ENCODE measurements at places on chromosomes 7 and 10. TPM values are rescaled to one million over a fixed set of nuclear protein-coding genes. Genes with fewer than 3 reads are reported as not detected.
A peak's percentile ranks its signal among the peaks of the same experiment; 100 is the strongest.

The NKX1-2 gene
- total RNA-seq, result not detected

The GPR85 gene
- total RNA-seq, result not detected

The TRIM73 gene
- 3.8 TPM for total RNA-seq

The DGKI gene
- total RNA-seq, result 21.4 TPM

DNA sequence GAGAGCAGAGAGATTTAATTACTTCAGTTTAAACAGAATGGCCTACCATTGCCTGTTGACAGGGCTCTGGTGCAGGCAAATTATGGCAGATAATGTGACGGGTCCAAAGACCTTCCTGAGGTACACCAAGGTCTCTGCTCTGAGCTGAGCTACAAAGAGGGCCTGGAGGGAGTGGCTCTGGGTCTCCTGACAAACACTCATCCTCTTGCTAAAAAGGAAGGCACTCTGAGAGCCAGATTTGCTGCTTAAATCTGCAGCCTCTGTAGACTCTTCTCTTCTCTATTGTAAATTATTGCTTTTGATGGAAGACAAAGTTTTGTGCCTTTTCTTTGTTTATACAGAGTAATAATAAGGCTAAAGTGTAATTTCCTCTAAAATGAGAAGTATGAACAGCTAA lies 529.5 kb upstream of the FZD8 start:
- no peaks in the 10 kb centered on the region for H3K27me3 ChIP-seq
- H3K4me1 ChIP-seq, result no peaks in the 10 kb centered on the region
- no peaks in the 10 kb centered on the region for H3K36me3 ChIP-seq
- no peak for DNase-seq

DNA sequence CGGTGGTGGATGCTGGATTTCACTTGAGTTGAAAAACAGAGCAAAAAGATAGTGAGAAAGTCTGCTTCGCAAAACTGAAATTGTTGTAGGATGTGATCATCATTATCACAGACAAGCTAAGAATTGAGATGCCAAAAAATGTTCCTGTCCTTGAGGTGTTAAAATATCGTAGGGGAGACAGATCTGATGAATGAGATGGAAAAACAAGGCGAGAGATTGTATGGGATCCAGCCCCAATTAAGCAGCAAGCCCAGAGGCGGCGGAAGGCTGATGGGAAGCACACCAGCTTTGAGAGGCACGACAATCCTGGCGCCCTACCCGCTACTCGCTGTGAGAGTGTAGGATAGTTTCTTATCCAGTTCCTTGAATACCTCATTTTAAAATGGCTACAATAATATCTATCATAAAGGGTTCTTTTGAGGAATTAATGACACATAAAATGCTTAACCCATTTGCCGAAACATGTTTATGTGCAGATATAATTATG lies 131.1 kb upstream of the PTN start:
- no peaks in the 10 kb centered on the region for H3K27me3 ChIP-seq
- no peaks in the 10 kb centered on the region for H3K4me1 ChIP-seq
- H3K4me3 ChIP-seq, result no peak overlapping the region
- H3K27ac ChIP-seq, result no peak overlapping the region
- no peak for DNase-seq

- H3K4me1 ChIP-seq, result peaks cover 6% of the 10 kb centered on the region
- no peak overlapping the region for H3K4me3 ChIP-seq
- H3K27ac ChIP-seq, result no peak overlapping the region
- peaks cover 5% of the 10 kb centered on the region for H3K27me3 ChIP-seq
- no peak for DNase-seq
Observed at GRCh38 chr10:33665501-33665900, 331.0 kb upstream of the NRP1 start.

DNA sequence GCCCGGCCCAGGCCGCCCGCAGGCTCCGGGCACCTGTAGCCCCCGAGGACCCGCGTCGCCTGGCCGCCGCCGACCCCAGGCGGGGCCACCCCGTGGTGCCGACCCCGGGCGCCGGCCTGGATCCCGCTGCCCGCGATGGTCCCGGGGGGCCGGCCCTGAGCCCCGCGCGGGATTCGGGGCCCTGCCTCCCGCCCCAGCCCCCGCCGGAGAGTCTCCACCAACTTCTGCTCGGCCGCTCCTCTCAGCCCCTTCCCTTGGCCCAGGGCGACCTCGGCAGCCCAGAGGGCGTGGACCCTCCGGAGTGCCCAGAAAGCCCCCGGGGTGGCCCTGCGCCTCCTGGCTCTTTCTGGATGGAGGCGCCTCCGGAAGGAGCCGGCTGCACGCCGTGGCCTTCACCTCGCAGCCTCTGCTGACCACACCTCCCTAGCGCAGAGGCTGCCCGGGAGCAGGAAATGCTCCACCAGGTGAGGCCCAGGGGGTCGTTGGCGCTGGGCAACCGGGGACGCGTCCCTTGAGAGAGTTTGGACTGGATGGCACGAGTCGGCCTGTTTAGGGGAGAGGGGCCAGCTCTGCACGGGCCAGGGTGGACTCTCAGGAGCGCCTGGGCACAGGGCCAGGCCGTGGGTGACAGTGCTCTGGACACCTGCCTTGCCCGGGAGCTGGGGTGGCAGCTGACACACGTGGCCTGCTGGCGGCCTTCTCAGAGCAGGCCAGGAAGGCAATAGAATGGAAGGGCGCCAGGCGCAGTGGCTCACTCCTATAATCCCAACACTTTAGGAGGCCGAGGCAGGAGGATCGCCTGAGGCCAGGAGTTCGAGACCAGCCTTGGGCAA lies 529 bp downstream of the ZNF853 start:
- H3K27ac ChIP-seq, result no peak overlapping the region
- no peaks in the 10 kb centered on the region for H3K36me3 ChIP-seq
- peak overlapping the region; percentile 35 for H3K4me3 ChIP-seq
- peaks cover 38% of the 10 kb centered on the region for H3K27me3 ChIP-seq
- peaks cover 9% of the 10 kb centered on the region for H3K4me1 ChIP-seq

DNA sequence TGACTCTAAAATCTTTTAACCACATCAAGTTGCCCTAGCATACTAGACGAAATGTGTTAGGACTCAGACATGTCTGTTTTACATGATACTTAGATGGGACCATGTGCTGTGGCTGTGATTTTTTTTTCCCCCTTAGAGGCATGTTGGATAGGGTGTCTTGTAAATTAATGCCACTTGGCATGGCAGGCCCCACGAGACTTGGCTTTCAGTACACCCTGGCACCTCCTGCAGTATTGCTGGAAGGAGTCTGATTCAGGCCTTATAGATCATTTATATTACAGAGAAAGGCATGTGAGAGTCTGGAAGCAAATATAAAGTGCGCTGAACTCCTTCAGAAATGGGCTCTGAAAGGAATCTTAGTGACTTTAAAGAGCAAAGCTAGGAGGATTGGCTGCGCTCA lies 494.1 kb downstream of the SDK1 start:
- DNase-seq, result peak; percentile 38
- H3K4me1 ChIP-seq, result no peaks in the 10 kb centered on the region
- H3K27ac ChIP-seq, result no peak overlapping the region
- H3K27me3 ChIP-seq, result peaks cover 3% of the 10 kb centered on the region
- no peaks in the 10 kb centered on the region for H3K36me3 ChIP-seq
- no peak overlapping the region for H3K4me3 ChIP-seq

- H3K4me3 ChIP-seq, result no peak overlapping the region
- H3K27ac ChIP-seq, result no peak overlapping the region
- H3K27me3 ChIP-seq, result no peaks in the 10 kb centered on the region
- no peaks in the 10 kb centered on the region for H3K36me3 ChIP-seq
Observed at GRCh38 chr10:71572962-71573361, 146.6 kb downstream of the C10orf105 start.

- no peak for DNase-seq
- H3K4me3 ChIP-seq, result no peak overlapping the region
- no peaks in the 10 kb centered on the region for H3K4me1 ChIP-seq
- no peak overlapping the region for H3K27ac ChIP-seq
Observed at GRCh38 chr7:118657391-118658005, 433.0 kb downstream of the ANKRD7 start.

DNA sequence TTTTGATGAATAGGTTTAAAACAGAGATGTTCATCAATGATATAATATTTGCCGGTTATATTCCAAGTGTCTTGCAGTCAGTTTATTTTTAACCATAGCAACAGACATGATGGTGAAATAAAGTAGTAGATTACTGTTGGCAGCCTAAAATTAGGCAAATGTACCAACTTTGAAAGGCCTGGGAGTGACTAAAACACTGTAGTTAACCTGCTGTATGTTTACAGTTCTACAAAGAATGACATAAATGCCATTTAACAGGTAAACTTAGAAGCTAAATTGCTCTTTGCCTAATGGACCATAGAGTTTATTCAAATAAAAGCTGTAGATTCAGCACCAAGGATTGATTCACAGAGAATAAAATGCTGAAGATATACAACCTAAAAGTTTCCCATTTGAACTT lies 64.1 kb downstream of the PHTF2 start:
- H3K36me3 ChIP-seq, result peaks cover 6% of the 10 kb centered on the region
- no peak overlapping the region for H3K4me3 ChIP-seq
- peaks cover 11% of the 10 kb centered on the region for H3K4me1 ChIP-seq
- H3K27me3 ChIP-seq, result no peaks in the 10 kb centered on the region

GRCh38 chr10:21399392-21400035 lies 126.0 kb downstream of the SKIDA1 start:
- no peak overlapping the region for H3K4me3 ChIP-seq
- H3K27me3 ChIP-seq, result peaks cover 2% of the 10 kb centered on the region

- no peaks in the 10 kb centered on the region for H3K36me3 ChIP-seq
- no peaks in the 10 kb centered on the region for H3K4me1 ChIP-seq
- H3K27ac ChIP-seq, result no peak overlapping the region
- peaks cover 6% of the 10 kb centered on the region for H3K27me3 ChIP-seq
Observed at GRCh38 chr7:103705542-103705941, 259.5 kb upstream of the SLC26A5 start.

All from activated CD4-positive, alpha-beta T cell treated with anti-CD3 and anti-CD28 coated beads, Interleukin-2, amount 10 ng/mL, durations not matched to agents 24 days and 14 days (primary cell).